ENCODE measurements at places on chromosomes 4 and X. TPM values are rescaled to one million over a fixed set of nuclear protein-coding genes. Genes with fewer than 3 reads are reported as not detected.

UGT2B15 gene
- not detected for total RNA-seq

SLC30A9 gene
- 32.4 TPM for total RNA-seq

SLC6A14 gene
- total RNA-seq: not detected

OPRPN gene
- not detected for total RNA-seq

MSX1 gene
- total RNA-seq: 7.5 TPM

MTTP gene
- 0.33 TPM for total RNA-seq

HMX1 gene
- not detected for total RNA-seq

PPP2R2C gene
- total RNA-seq: 7.0 TPM

RADX gene
- total RNA-seq: 0.18 TPM

ARHGAP10 gene
- total RNA-seq: 12.0 TPM

NBDY gene
- 9.7 TPM for total RNA-seq

FRAS1 gene
- 5.5 TPM for total RNA-seq
